ENCODE measurements at places on chromosomes 2 and 18.

GRCh38 chr2:160322320-160322719 is 122.2 kb upstream of the ITGB6 start:
- no peak for DNase-seq

GRCh38 chr2:237615631-237616249 is 11.6 kb upstream of the LRRFIP1 start:
- DNase-seq = no peak

- DNase-seq = no peak
Measured at GRCh38 chr2:140122001-140122400, 1341.8 kb upstream of the NXPH2 start.

DNA sequence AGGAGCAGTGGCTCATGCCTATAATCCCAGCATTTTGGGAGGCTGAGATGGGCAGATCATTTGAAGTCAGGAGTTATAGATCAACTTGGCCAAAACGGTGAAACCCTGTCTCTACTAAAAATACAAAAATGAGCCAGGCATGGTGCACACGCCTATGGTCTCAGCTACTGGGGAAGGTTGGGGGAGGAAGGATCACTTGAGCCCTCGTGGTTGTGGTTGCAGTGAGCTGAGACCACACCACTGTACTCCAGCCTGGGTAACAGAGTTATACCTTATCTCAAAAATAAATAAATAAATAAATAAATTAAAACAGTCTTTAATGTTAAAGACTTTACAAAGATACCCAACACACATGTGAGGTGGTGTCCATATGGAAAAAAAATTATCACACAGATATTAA is 134.0 kb downstream of the C2orf74 start:
- DNase-seq = no peak

GRCh38 chr2:85794038-85794441 is 40.2 kb downstream of the ATOH8 start:
- no peak for DNase-seq

DNA sequence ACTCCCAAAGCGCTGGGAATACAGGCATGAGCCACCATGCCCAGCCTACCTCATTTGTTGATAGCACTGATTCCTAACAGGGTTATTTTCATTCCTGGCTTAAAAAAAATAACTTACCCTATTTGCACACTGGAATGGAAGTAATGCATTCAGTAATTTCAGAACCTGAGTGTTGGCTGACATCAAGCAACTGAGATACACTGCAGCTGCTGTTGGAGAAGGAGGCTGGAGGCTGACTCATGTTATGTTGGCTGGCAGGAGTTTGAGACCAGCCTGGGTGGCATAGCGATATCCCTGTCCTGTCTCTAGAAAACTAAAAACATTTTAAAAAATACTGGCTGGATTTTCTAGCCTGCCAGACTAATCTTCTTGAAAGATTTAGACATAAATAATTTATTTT is 385.1 kb upstream of the MEX3C start:
- no peak for DNase-seq

- DNase-seq = no peak
Measured at GRCh38 chr2:68569604-68570003, 73.8 kb upstream of the PROKR1 start.

DNA sequence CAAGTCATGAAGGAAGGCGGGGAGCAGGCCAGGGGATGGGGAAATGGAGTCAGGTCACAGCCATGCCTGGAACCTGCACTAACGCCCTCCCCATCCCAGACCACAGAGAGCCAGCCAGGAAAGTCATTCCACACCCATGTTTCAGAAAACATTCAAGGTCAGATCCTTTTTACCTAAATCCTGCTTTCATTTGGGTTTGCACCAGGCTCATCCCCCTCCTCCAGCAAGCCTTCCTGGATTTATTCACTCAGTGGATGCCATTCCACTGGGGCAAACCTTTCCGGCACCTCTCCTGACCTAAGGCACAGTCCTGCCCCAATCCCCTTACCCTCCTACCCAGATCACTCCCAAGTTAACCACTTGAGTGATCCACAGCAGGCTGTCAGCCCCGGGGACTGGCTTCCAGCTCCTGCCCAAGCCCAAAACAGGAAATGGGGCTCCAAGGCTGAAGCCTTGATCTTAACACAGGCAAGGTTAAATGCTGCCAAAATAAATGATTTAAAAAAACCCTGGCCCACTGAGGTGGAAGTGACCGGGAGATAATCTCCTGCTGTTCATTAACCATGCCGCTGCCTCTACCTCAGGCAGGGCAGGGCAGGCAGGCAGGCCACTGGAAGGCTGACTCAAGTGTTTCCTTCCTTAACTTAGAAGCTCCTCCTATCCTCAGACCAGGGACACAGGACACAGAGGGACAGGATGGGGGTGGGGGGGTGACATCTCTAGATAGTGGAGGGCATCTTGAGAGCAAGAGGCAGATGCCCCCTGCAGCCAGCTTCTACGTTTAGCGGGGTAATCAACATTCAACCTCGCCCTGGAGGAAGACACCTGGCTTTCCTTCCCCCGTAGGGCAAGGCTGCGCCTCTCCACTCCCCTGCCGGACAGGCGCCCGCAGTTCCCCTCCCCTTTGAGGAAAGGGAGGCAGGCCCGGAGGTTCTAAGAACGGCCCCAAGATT is 1.4 kb downstream of the RAB11FIP5 start:
- DNase-seq = no peak

- no peak for DNase-seq
Measured at GRCh38 chr18:48897531-48897930, 53.2 kb downstream of the SMAD7 start.

All from stimulated activated CD4-positive, alpha-beta T cell treated with anti-CD3 and anti-CD28 coated beads, Interleukin-4, amount 100 ng/mL, for 48 hours (primary cell).